Stimulated activated CD8-positive, alpha-beta memory T cell treated with anti-CD3 and anti-CD28 coated beads, Interleukin-7, amount 100 ng/mL, for 24 hours (primary cell): ENCODE measurements at places on chromosomes 7 and 10.

DNA sequence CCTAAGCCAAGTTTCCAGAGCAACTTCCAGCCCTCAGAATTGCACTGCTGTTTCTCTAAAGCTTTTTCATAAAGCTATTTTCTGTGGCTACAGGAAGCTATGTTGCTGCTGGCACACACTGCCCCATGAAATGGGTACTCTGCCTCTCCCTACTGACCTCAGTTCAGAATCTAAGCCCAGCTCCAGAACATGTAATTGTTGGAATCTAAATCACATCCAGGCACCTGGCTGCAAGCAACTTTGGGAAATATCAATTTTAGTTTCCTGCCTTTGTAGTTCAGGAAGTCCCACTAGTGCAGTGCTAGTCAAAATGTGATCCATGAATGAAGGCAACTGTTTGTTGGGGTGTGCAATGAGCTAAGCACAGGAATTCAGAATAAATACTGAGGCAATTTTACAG, 226.2 kb downstream of the THSD7A start:
- no peak for DNase-seq

DNA sequence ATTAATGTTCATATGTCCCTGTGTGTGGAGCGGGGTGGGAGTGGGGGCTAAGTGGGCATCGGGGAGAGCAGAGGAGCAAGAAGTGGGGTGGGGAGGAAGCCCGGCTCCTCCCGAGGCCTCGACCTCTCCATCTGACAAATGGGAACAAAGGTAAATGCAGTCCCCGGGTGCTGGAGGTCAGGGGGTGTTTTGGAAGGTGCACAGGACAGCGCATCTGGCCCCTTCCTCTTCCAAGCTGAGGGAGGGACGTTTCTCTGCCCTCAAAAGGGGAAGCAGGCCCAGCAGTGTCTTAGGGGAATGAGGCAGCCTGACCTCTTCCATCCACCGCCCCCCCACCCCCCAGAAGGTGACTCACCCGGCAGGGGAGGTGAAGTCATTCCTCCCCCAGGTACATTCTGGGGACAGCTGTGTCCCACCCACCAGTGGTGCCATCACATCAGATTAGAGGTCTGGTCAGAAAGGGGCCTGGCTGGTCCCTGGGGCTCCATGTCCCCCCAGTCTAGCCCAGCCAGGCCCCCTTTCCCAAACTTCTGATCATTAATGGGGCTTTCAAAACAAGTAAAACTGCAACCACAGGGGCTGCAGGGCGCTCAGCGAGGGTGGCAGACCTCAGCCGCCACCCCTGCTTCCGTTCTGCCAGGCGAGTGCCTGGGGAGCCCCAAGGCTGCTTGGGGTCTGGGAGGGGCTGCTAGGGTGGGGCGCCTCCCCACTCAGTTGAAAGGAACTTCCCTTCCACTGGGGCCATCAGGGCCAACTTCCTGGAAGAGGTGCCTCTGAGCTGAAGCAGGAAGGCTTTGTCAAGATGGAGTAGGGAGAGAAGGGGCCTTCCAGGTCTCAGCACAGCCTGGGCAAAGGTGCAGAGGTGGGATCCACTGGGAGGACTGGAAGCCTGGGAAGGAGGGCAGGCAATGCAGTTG, 10.8 kb downstream of the LFNG start:
- no peak for DNase-seq

DNA sequence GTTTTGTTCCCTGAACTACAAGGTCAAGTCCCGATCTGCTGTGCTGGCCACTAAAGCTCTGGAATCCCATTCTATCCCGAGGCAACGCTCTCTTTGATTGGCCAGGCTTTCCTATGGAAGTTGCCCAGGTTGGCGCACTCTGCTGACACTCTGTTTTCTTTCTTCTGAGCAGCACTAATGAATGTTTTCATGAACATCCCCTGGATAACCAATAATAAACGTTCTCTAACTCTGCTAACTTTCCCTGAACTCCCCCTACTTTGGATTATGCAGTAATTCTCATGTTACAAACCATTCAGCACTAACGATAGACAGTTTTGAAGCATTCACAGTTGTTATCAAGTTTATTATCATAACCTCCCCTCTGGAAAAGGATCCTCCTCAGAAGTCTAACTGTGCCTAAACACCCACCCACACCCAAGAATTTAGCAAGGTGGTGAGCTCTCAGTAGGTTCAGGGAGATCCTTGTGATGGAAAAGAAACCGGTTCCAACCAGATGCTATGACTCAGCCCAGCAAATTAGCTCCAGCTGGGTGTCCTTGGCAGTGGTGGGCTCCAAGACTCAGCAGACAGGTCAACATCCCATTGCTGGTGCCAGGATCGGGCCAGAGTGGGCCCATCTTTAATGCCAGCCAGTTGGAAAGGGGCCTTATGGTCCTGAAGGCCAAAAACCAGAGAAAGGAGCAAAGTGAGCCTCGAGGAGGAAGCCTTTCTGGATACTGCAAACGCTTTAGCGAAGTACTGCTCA, 68.4 kb downstream of the CREB3L2 start:
- DNase-seq = no peak

DNA sequence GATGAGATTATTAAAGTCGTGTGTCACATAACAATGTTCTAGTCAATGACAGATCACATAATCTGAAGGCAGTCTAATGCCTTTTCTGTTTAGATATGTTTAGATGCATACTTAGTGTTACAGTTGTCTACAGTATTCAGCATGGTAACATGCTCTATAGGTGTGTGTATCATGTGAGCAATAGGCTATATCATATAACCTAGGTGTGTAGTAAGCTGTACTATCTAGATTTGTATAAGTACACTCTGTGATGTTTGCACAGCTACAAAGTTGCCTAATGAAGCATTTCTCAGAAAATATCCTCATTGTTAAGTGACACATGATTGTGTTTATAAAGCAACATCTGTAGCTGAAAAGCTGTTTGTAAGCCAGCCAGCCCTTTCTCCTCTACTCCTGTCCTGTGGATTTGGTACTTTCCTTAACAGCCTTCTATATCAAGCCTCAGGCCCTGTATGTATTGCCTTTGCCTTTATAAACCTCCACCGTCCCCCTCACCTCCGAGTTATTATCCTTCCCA, 6.3 kb downstream of the HECTD2 start:
- no peak for DNase-seq

DNA sequence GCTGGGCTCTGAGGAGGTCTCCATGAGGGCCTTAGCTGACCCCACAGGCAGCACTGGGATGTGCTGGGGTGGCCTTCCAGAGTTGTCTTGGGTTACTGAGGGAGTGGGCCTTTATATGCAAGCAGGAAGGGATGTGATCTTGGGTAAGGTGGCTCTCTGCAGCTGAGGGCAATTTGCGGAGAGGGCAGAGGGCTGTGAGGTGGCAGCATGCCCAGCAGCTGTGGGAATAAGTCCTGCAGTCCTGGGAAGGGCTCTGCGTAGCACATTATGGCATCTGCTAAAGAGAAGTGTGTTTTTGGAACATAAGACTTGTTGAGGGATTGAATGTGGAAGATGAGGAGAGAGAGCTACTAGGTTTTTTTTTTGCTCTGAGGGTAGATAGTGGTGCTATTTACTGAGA, 99.6 kb upstream of the KMT2E start:
- no peak for DNase-seq

DNA sequence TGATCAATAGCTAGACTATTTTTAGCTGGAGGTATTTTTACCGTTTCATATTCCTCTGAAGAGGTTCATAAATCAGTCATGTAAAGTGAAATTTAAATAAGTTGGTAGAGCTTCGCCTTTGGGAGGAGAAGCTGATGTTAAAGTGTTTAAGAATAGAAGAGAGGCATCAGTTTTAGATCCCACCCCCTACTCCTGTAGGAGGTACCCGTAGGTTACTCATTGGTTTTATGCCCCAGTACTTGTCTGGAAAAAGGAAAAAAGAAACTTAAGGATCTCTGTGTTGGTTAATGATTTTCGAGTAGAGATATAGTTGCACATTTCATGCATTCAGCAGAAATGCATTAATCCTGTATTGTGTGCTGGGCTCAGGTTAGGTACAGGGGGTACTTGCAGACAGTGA, 8.7 kb downstream of the ZNF365 start:
- DNase-seq = no peak

DNA sequence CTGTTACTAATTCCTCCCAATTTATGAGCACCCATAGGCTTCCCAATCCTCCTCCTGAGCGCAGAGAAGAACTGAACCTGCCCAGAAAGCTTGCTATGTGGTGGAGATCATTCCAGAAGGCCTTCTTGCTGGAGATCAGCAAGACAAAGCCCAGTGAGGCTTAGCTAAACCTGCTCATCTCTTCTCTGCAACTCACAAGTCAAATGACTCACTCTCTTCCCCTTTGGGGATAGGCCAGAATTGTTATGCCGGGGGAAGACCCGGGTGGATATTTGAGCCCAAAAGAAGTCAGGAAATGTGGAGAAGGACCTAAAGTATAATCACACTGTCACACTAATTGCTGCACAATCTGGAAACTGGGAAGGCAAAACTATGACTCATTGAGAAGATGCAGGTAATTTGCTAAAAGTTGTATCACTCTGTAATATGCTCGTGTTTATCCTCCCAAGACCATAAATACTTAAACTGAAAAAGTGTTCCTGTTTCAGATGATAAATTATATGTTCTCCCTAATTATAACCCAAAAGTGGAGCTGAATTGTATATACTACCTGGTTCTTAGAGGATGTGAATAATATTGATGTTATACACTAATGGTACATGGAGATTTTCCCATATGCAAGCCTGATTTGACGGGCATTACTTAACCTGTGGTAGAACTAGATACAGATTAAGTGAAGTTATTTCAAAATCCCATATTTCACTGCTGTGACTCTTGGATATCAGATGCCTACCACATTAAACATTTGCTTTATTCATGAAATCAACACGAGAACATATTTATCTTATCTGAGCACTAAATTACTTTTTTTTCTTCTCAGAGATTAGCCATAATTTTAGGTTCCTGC, 6.4 kb downstream of the NEBL start:
- no peak for DNase-seq

- DNase-seq = no peak
Observed at GRCh38 chr7:100606313-100606712, 4.2 kb downstream of the PCOLCE start.

DNA sequence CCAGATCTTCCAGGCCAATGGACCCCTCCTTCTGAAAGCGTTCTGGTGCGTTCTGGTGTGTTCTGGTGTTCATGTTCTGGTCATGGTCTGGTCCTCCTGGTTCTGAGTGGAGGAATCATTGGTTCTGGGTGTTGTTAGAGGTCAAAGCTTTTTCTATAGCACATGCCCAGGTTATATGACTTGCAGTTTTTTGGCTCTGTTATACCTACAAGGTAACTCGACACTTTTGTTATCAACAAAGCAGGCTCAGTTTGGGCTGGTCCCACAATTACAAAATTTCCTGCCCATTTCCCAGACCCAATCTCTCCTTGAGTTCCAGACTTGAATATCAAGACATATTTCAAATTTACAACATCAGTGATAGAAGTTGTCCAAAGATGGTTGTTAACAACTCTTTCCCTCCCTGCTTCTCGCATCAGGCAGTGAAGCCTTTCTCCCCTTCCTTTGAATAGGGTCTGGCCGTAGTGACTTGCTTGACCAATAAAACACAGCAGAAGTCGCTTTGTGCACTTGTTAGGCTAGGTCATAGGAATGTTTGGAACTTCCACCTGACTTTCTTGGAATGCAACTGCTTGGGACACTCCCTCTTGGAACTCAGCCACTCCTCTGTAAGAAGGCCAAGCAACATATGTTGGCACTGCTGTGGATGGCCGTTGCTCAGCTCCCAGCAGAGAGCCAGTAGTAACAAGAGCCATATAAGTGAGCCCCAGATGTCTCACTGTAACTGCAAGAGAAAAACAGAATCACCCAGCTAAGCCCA, 83.1 kb upstream of the STEAP1B start:
- no peak for DNase-seq

DNA sequence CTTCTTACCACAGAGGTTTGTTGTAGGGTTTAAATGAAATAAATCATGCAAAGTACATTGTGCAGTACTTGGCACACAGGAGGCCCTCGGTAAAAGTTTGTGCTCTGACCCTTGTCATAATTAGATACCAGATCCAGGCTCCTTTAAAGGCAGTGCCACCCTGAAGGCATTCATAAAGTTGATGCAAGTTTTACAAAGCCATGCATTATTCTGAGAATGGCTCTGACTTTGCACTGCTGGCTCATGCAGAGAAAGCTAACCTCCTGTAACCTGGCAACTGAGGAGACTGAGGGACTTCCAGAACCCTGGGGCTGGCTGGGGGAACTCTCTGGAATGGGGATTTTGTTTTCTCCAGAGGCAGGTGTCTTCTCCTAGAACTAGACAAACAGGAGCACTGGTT, 570.9 kb downstream of the CCSER2 start:
- no peak for DNase-seq

DNA sequence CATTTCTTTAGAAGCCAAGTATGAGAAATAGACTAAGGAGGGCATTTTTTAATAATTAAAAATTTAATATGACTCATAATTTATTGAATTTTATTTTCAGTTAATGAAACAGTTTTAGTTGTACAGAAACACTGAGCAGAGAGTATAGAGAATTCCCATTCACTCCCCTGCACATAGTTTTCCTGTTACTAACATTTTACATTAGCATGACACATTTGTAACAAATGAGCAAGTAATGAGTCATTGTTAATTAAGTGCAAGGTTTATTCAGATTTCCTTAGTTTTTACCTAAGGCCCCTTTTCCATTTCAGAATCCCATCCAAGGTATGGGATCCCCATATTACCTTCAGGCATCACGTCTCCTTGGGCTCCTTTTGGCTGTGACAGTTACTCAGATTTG, 271.5 kb upstream of the FZD8 start:
- no peak for DNase-seq

DNA sequence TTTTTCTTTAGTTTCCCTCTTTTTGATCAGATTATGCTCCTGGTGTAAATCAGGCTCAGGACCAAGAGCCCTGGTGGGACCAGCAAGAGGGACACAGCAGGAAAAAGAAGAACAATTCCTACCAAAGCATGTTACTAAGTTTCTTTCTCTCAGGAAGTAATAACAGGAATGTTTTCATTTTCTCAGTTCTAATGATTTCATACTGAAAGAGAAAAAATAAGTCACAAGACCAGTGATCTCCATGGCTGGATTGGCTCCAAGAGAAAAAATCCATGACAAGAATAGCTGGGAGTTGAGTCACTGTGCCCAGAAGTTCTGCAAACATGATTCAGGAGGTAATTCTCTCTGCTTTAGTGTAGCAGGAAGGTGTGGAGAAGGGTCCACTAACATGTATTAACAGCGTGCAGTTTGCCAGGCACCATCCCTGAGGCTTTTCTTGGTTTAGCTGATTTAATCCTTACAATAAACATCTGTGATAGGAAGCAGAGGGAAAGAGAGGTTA, 23.8 kb upstream of the IFIT2 start:
- DNase-seq = no peak

DNA sequence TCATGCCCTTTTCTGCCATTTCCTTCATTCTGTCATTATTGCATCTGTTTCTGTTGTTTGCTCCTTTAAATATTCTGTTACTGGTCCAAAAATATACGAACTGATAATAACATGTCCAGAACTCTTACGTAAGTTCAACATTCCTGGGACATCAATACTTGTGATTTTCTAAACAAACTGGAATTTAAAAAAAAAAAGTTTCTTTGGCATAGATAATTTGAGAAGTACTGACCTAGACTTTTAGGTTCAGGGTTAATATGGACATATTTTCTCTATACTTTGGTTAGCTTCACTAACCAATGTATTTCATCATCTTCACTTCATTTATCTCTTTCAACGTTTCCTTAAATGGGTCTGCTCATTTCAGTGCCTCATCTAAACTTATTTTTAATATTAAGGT, 147.3 kb downstream of the JMJD1C start:
- no peak for DNase-seq
